ENCODE measurements at places on chromosomes 6 and 20. TPM values are rescaled to one million over a fixed set of nuclear protein-coding genes. Genes with fewer than 3 reads are reported as not detected.

The MYH7B gene
- total RNA-seq: 21.8 TPM

The LIME1 gene
- total RNA-seq: 41.4 TPM

The CFAP61 gene
- total RNA-seq: 27.3 TPM

The GGTLC1 gene
- 13.4 TPM for total RNA-seq

- no peak for DNase-seq
These were observed 81.9 kb downstream of the GINS1 start for GRCh38 chr20:25489221-25489871.

DNA sequence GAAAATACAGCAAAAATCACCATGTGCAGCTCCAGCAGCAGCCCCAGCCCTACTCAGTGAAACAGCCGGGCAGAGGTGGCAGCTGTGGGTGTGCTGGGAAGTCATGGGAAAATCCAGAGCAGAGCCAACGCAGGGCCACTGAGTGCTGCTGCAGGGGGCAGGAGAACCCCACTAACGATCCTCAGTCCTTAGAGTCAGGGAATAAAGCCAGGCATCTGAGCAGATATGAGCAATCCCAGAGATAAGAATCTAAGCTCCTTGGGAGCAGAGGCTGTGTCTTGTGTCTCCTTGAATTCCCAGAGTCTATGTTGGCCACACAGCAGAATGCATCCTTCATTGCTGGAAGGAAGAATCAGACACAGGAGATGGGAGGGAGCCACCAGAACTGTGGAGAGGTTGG is 493.1 kb upstream of the MAP3K7 start:
- DNase-seq: no peak

DNA sequence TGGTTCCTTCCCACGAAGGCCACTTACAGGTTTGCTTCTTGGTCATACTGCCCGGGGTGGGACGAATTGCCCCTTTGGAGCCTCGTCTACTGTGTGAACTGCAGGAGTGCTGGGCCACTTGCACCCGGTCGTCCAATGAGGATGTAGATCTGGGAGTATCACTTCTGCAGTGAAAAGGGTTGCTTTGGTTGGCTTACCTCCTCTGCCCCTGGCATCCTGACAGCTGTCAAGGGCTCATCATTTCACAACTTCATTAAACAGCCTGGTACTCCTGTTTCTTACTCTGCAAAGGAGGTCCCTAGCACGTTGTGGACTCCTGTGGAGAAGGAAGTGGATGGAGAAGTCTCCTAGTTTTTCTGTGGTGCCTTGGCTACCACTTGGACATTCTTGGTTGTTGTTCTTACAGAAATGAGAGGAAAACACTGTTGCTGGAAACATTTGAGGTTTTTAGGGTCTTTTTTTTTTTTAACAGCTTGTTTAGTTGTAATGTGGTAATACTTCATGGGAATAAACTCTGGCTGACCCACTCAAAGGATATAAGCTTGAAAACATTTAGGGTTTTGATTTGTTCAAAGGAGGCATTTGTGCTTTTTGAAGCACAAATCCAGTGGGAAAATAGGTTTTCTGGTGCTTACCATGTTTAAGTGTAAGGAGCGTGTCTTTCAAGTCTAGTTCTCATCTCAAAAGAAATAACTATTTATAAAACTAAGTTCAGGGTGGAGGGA is 60.7 kb downstream of the AKAP12 start:
- DNase-seq: no peak

- no peak for DNase-seq
These were observed 8.4 kb downstream of the PROCR start for GRCh38 chr20:35180266-35180665.

DNA sequence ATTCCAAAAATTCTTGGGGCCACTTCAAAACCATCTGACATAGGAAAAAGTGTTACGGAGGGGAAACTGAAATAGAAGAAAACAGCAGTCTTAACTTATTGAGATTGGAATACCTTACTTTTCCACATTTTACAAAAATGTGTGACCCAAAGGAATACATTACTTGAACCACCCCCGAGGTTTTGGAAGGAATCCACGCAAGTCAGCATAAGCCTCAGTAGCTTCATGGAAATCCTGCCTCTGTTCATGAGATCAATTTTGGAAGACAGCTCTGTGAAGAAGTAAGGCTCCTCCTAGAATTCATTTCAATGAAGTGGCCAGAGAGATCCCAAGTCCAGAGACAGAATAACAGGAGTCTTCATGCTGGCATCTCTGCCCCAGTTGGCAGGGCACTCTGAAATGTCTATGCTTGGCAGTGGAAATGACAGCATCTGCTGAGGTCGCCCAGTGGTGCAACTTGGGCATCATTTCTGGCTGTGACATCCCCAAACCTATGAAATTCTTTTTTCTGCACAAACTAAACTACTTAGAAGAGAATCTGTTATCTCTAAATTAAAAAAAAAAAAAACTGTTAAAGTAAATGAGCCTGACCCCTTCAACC is 132.5 kb downstream of the EPM2A start:
- no peak for DNase-seq

DNA sequence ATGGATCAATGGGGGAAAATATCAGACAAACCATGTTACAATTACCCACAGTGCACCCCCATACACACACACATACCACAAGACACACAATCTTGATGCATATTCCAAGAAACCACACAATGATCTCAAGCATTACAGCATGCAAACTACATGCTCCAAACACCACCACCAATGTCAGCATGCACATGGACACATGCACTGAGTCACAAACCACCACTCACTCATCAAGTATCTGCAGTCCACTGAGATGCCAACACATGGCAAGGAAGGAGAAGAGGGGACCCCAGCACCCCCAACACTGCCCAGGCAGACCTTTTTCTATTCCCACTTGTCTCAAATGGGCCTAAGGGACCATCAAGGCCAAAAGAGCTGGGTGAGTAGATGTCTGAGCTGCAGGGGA is 91.6 kb downstream of the PREX1 start:
- no peak for DNase-seq

- DNase-seq: no peak
These were observed 6.0 kb upstream of the PRL start for GRCh38 chr6:22302838-22303237.

DNA sequence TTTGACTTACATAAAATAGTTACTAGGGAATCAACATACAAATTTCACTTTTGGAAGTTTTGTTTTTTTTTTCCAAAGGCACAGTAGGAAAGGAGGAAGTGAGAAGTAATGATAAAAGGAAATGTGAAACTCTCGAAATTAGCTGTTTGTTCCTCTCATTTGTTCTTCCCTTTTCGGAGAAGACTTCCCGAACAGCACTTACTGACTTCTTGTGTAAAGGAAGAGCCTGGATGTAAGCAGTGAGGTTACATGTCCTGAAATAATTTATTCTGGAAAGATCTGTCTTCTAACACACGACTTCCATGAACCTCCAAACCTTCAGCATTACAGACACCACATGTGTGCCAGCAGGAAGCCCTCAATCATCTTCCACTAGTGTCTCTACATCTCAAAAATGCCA is 59.1 kb downstream of the KIF16B start:
- DNase-seq: no peak

DNA sequence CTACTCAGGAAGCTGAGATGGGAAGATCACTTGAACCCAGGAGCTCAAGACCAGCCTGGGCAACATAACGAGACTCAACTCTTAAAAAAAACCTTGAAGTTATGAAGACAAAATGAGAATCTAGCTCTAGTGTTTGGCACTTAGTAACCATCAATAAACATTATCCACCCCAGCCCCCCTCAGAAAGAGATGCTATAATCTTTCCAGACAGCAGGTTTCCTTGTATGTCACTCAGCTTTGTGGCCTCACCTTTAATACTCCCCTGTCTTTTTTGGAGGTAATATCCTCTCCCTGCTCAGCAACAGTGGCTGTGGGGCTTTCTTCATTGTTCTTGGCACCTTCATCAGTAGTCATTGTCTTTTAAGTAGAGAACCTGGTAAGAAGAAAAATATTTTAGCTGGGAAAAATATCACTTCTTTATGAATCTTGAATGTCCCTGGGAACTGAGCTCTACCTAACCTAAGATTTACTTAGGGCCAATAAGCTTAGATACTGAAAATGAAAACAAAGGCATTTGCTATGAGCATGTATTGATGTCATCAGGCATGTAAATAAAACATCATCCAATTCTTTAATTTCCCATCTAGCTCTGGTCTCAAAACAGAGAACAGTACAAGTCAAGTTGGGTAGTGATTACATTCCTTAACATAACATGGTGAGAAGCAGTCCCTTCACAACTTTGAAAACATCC is 46.1 kb downstream of the FKBP5 start:
- DNase-seq: no peak

- no peak for DNase-seq
These were observed 14.6 kb downstream of the DST start for GRCh38 chr6:56628105-56628504.
